ENCODE measurements at places on chromosomes 4 and X.

- DNase-seq = no peak
Observed at GRCh38 chr4:52982255-52982945, 120.3 kb downstream of the RASL11B start.

DNA sequence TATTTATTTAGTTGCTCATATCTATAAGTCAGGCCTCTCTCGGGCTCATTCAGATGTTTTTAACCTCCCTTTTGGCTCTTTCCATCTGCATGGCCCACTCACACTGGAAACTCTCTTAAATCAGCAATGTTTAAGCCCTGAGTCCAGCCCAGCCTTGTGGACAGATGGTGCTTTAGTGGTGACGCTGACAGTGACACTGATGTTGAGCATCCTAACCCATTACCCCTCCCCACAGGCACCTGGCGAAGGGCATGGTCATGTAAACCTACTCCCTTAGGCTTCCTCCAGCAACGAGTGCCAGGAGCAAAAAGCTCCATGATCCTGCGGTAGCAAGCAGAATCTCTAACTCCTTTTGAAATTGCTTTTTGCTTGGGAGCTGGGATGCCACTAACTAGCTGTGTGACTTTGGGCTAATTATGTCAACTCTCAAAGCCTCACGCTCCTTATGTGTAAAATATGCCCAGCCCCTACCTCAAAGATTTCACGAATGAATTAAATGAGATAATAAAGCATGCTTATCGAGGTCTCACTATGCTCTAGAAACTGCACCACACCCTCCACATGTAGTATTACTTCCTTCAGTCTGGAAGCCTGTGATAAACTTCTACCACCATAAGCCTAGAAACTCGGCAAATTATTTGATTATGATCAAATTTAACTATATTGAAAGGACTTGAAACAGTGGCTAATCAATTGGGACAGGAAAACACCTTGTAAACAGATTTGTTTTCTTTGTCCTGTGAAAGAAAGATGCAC is 569.4 kb downstream of the BCOR start:
- no peak for DNase-seq

DNA sequence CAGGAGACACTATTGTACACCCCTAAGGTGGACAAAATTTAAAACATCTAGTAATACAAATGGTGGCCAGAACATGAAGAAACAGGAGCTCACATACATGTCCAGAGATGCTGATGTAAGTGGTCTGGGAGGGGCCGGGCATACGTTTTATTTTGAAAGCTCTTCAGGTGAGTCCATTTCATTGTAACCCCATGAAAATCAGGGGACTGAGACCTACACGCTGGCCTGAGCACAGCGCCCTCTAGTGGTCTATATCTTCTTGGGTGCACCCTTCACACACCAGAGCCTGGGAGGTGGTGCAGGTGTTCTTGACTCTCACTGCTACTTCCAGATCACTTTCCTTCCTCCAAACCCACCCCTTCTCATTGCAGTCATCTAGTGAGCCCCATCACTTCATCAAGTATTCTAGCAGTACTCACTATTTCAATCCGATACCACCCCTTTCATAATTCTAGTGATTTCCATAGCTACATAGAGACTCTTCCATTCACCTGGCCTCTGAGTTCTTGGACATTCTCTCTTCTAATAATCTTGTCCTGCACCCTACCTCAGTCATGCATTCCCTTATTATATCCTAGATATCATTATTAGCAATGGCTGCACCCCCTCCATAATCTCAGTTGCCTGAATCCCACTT is 4.3 kb upstream of the TLR6 start:
- DNase-seq = peak; percentile 40

DNA sequence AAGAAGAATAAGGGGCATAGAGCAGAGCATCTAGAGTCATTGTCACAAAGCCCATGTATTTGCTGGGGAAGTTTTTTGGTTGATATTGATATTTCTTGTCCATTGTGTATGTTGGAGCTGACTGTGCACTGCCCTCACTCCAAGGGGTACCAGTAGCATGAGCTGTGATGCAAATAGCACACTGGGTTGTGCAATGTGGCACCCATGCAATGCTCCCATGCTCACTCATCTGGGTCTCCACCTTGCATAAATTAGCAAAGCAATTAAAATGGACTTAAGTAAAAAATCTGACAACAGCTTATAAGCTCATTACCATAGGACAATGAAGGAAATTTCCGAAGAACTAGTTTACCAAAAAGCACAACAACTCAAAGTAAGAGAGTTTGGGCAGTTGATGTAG is 87.9 kb downstream of the NHS start:
- no peak for DNase-seq

- DNase-seq = no peak
Observed at GRCh38 chr4:145566768-145567167, 52.4 kb upstream of the MMAA start.

DNA sequence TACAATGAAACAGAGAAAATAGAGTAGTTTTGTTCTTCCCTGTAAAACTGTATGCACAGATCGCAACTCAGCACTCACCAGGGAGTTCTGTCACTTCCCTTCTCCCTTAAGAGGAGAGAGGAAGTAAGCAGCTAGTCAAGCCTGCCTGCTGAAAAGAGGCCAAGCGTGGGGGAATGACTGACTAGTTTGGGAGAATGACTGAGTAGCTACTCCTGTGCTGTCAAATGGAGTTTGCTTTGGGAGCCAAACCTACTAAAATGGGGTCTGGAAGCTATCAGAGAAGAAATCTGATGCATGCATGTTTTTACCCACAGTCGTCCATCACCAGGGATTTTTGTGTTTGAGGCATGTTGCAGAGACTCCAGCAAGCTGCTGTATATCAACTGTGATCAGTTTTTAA is 54.6 kb upstream of the LHFPL1 start:
- DNase-seq = no peak

- no peak for DNase-seq
Observed at GRCh38 chr4:155877971-155878370, 11.9 kb upstream of the ASIC5 start.

DNA sequence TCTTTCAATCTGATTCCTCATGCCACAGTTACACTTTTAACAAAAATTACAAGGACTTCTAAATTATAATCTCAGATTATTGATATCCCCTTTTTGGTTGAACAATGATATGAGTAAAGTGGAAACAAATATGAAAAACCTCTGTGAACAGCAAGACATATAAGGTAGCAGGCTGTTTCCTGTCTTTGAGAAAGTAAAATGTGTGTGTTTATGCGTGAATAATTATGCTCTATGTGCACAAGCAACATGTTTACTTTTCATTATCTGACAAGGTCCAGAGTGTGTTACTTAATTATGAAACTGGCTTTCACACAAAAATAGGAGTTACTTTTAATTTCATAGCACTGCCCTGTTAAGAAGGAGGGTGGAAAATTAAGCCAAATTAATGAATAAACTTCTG is 43.1 kb downstream of the DDIT4L start:
- no peak for DNase-seq

- no peak for DNase-seq
Observed at GRCh38 chr4:176123710-176124407, 58.2 kb downstream of the WDR17 start.

DNA sequence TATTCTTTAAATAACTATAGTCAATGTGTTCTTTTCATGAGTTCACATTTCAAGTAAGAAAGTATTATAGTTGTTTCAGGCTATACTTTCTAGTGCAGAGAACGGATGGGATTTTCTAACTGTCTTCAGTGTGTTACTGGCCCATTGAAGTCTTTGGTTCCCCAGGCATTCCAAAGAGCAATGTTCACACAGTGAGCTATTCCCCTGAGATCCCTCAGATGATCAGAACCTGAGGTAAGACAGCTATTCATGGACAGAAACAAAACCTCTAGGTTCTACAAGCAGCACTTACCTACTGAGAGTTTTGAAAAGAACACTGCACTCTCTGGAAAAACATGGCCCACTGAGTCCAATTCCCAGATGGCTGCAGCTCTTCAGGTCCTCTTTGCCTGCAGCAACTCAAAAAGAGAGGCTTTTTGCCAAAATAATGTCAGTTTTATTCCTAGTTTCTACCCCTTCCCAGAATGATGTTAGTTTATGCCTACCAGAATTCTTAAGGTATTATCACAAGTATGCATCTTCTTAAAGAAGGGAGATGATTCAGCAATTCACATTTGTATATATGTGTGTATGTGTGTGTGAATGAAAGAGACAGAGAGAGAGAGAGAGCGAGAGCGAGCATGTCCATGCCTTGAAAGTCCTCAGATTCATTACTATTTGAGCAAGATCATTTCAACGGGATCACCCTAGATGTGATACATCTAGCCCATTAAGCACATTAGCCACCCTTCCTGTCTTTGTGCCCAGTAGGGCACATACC is 146.1 kb downstream of the PDHA2 start:
- no peak for DNase-seq

- DNase-seq = no peak
Observed at GRCh38 chrX:31139961-31140360, 68.1 kb upstream of the FTHL17 start.

DNA sequence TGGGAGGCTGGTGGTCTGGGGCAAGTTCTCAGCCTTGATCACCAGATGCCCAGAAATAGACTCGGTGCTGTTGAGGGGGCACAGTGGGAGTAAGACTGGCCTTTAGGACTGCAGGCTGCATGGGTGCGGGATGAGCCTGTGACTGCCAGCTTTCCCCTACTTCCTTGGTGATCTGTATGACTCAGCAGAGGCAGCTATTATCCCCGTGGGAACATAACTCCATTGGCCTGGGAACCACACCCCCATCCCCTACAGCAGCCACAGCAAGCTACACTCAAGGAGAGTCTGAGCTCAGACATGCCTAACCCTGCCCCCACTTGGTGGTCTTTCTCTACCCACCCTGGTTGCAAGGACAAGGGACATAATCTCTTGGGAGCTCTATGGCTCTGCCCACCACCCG is 20.6 kb downstream of the CLIC2 start:
- DNase-seq = no peak

GRCh38 chr4:178632415-178632814 is 1190.2 kb upstream of the AGA start:
- DNase-seq = no peak

Data from activated T-cell treated with anti-CD3 and anti-CD28 coated beads for 24 hours (primary cell).